ENCODE measurements at places on chromosomes 6 and 20.

- DNase-seq = no peak
Observed at GRCh38 chr6:52186480-52186879, 305 bp downstream of the IL17A start.

- DNase-seq = no peak
Observed at GRCh38 chr6:55729665-55730064, 145.7 kb downstream of the BMP5 start.

- no peak for DNase-seq
Observed at GRCh38 chr20:63955281-63955826, 862 bp downstream of the UCKL1 start.

GRCh38 chr6:16956361-16956760 lies 145.5 kb upstream of the STMND1 start:
- no peak for DNase-seq

- DNase-seq = no peak
Observed at GRCh38 chr6:161618831-161619454, 345.1 kb upstream of the AGPAT4 start.

GRCh38 chr6:156919370-156919769 lies 142.2 kb downstream of the ARID1B start:
- no peak for DNase-seq

- DNase-seq = no peak
Observed at GRCh38 chr6:3364391-3364790, 92.5 kb downstream of the SLC22A23 start.

GRCh38 chr6:45447716-45448115 lies 70.0 kb upstream of the SUPT3H start:
- no peak for DNase-seq

DNA sequence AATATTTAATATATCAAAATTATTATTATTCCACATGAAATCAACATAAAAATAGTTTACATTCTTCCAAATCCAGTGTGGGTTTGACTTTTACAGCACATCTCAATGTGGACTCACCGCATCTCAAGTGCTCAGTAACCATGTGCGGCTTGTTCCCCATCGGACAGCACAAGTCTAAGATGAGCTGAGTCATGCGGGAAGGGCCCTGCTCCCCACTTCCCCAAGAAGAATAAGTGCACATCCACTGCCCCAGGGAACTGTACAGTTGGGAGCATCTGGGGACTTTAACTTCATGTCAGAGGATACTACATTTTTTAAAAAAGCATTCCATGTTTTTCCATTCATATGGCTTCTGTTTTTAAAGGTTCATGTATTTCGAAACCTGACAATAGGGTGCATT lies 325.6 kb downstream of the BTBD3 start:
- no peak for DNase-seq

DNA sequence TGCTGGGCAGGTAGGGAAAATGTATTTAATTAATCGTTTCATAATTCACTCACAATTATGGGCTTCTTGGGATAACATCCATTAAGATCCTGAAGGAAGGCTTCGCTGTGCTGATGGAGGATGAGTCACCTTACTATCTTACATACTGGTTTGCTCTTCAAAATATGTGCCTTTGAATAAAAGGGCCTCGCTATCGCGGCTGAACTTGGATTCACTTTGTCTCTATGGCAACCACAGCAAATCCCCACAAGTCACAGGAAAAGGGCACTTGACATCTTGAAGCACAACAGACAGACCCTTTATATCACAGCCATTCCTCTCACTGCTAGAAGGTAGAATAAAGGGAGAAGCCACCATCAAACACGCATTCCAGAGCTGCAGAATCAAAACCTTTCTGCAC lies 141.3 kb upstream of the MYLIP start:
- DNase-seq = no peak

DNA sequence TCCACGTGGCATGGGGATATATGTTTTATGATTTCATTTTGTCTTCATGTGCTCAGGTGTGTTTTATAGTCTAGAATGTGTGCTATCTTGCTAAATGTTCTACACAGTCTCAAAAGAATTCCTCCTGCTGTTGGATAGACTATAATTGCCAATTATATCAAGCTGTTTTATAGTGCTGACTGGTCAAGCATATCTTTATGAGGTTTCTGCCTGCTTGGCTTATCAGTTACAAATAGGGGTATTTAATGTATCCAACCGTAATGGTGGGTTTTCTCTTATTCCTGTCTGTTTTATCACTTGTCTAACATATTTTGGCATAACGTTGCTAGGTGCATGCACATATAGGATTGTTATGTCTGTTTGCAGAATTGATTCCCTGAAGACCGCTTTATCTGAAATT lies 201.3 kb downstream of the EYS start:
- DNase-seq = no peak

DNA sequence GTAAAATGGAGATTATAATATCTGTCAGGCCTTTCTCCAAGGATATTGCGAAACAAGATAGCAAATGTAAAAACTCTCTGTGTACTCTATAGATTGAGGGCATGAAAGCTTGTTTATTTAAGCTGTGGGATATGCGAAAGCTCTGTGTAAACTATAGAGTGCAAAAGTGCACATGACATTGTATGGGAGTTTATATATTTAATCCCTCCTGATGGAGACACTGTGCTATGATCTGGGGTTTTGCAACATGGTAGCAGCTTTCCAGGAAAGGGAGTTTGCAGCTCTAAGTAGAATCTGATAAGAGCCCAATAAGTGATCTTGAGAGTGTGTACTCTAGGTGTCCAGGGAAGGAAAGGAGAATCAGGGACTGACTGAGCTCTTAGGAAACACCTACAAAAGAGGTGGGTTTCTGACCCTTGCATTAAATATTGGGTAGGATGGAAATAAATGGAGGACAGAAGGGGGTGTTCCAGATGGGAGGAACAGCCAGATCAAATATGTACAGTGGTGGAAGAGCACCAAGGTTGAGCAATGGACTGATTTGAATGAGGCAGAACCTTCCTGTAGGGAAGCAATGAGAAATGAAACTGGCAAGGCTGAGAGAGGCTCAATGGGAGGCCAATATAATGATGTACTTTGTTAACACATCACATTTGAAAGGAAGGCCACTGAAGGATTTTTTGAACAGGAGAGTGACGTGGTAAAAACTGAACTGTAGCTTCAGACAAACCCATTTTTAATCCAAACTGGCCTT lies 450.1 kb downstream of the GJA1 start:
- no peak for DNase-seq

DNA sequence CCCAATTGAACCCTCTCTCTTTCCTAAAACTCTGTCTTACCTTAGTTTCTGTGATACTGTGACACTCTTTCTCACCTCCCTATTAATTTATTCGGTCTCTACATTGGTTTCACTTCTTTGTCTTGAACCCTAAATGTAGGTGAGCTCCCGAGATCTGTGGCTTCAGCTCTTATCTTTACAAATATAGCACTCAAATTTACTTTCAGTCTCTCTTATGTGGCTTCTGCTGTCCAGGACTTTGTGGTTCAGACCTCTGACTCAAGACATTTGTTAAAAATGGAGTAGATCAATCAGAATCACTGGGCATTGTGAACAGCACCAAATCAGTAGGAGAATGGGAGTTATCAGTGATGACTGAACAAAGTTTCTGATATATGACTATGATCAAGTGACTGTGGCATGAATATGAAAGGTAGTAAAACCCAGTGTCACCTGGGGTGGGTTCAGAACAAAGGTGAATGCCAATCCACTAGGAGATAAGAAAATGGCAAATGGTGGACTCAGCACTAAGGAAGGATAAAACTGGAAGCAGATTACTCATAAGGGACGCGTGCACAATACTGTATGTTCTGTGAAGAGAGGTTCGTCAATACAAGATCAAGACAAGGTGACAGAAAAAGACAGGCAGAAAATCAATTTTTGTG lies 27.2 kb downstream of the IL17F start:
- DNase-seq = no peak

DNA sequence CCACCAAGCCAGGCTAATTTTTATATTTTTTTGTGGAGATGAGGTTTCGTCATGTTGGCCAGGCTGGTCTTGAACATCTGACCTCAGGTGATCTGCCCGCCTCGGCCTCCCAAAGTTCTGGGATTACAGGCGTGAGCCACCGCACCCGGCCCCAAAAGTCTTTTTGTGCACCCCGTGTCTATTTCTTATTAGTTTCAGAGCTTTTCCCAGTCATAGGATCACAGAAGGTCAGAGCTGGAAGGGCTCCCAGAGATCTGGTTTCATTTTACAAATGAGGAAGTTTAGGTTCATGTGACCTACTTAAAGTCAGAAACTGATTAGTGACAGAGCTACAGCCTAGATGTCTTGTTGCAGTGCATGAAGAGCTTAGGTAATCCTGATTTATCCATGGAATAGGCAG lies 1.6 kb upstream of the OGFRL1 start:
- no peak for DNase-seq
